ENCODE measurements at places on chromosomes 12 and 14. TPM values are rescaled to one million over a fixed set of nuclear protein-coding genes. Genes with fewer than 3 reads are reported as not detected.

DNA sequence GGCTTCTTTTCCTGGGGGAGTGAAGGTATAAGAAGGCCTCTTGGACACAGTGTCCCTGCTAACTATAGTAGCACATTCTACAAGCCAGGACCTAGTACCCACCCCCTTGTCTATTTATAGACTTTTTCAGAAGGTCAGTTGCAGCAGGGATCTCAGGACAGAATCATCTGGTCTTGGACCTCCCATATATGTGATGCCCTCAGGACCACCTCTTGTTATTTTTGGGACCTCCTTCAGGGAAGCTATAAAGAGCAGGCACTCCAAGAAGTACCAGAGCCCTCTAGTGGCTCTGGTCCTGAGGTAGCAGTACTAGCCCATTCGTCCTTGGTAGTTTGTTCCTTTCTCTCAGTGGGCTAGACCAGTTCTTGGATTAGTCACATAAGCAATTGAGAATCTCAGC, 4.3 kb downstream of the COQ10A start:
- no peak for DNase-seq

DNA sequence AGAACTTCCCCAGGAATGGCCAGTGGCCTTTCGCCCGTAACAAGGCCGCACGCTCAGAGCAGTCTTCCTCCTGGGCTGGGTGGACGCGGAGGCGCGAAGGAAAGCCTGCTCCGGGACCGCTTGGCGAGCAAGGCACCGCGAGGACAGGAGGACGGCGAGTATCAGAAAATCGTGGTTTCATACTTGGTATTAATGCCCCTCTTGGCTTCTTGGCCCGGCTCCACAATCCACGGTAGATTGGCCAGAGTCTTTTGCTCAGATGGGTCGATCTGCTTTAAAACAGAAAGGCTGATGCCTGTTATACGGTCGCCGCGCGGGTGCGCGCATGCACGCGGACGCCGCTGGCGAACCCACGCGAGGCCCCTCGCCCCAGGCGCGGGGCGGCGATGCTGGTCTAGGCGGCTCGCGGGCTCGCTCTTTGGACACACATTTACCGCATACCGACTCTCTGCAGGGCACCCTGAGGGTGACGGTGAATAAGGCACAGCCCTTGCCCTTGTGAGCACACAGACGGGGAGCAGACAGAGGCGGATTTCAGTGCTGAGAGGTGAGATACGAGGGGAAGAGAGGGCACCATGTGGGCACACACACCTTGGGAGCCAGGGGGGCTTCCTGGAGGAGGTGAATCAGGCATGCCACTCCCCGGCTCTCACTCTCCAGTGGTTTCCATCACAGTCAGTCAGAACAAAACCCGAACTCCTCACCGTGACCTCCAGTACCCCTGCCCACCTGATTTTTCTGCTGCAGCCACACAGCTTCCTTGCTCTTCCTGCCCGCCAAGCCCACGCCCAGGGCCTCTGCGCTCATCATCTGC, 100.7 kb downstream of the APAF1 start:
- DNase-seq, result no peak

GRCh38 chr12:67268335-67268895, 743 bp upstream of the CAND1 start:
- peak; percentile 85 for DNase-seq

DNA sequence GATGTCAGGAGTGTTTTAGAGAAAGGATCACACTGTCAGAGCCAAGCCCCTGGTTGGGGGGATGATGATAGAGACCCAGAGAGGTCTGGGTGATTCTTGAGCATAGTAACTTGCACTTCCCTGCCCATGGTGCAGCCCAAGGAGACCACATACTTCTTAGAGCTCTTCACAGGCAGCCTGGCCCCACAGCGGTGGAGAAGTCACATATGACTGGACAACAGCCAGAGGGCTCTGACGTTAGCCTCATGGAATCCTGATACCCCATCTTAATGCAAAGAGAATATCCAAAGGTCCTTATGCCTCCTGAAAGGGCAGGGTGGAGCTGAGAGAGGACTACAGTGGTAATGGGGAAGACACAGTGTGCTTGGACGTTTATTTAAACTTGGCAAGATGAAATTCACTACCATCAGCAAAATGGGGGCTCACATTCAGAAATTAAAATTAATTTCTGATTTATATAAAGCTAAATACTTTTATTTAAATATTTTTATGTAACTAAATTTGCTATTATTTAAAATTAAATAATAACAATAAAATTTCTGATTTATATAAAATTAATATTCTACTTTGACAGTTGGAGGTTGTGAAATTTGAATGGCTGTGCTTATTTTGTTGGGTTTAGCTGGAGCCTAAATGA, 131.3 kb downstream of the KTN1 start:
- no peak for DNase-seq

GRCh38 chr14:42734041-42734440, 1127.4 kb downstream of the LRFN5 start:
- DNase-seq, result no peak

GRCh38 chr12:91400271-91400670, 217.7 kb upstream of the DCN start:
- DNase-seq, result no peak

DNA sequence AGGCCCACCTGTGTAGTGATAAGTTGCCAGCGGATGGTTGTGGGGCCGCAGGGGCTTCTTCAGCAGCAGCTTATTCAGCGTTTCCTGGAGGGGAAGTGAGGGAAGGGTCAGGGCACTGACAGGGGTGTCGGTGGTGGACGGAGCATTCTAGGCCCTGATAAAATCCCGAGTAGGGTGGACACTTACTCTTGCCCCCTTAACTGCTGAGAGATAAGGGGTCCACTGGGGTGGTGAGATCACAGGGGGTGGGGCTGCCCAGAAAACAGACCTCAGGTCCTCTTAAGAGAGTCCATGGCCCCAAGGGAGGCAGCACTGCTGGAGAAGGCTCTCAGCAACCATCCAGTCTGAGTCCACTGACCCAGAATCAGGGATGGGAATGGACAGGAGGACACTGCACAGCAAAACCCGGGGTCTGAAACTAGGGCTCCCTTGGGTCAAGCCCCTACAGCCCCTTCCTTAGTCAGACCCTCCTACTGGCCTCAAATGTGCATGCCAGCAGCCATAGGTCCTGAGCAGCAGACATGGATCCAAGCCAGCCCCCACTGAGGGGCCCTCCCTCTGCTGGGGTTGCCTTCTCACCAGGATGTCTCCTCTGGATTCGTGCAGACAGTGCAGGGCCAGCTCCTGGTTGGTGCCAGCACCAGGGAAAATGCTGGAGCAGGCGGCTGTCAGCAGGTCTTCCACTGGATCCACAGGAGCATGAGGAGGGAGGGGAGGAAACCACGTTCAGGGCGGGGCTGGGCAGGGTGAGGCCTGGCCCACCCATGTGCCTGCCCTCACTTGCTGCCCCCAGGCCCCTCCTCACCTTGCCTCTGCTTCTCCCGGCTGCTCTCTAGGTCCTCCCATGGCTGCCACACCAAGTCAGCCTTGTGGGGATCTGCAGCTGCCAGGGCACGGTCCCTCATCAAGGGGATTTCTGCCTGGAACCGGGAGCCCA, 12.1 kb upstream of the PNMA1 start:
- no peak for DNase-seq

DNA sequence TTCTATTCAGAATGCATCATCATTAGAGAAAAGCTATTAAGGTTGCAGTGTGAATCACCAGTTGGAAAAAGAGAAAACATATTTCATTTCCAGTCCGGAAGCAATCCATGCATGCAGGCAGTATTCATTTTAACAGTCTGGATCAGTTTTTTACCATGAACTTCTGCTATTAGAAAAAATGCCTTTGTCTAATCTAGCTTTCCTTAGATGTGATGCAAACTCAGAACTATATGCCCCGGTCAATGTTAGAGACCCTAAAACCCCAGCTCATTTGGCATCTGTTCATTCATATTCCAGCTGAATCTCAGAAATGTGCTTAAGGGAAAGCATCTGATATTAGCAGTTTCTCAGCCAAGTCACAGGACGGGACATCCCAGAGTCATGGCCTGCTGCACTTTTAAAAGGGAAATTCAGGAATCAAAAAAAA, 8.5 kb downstream of the IRAK3 start:
- no peak for DNase-seq

DNA sequence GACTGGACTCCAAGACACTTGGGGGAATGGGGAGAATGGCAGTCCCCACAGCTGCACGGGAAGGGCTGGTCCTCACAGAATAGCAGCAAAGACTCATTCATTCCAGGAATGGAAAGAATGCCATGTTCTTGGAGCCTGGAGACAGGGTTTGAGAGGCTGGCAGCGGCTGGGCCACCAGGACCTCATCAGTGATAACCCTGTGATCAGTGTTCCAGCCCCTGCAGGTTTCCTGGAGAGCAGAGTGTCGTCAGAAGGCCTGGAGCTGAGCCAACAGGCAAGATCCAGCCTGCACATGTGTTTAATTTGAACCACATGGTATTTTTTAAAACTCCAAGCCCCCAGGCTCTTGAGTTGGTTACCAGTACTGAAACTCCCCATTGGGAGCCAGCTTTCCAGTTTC, 11.3 kb downstream of the BDKRB1 start:
- DNase-seq, result no peak

GRCh38 chr12:63294327-63294632, 143.3 kb upstream of the AVPR1A start:
- no peak for DNase-seq

DNA sequence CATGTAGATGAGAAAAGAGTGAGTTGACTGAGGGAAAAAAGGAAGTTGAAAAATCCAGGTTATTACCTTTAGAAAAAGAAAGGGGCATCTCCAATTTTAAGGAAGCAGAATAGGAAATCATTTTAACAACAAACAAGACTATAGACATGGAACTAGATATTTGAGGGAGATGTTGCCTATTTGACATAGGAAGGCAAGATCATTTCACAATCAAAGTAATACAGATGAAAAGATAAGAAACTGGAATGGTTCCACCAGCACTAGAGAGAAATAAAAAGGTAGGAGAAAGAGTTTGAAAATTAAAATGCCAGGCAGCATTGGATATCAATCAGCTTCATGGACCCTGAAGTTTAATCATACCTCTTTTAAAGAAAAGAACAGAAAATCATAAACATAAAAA, 881.0 kb upstream of the MGAT4C start:
- DNase-seq, result no peak

DNA sequence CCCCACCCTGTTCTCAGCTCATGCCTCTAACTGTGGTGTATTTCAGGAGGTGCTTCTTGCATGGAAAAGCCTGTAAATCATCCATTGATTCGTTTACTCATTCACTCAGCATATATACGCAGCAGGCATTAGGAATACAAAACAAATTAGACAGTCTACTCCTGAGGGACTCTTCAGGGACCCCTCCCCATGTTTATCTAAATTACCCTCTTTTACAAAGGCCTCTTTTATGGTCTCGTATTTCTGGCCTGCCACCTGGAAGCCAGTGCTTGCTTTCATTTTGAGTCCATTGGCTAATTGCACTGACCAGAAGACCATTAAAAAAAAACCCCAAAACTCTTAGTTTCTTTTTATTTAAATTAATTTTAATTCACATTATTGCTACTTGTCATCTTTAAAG, 134.4 kb downstream of the DACT1 start:
- DNase-seq, result no peak

RPS6KL1 gene
- 12.7 TPM for total RNA-seq

ZFYVE1 gene
- total RNA-seq, result 9.3 TPM

NAA25 gene
- 34.6 TPM for total RNA-seq

All from CD4-positive, alpha-beta T cell (primary cell).